Activated T-helper 2 cell treated with anti-CD3 and anti-CD28 coated beads, Interferon-gamma antibody, Interleukin-2, Interleukin-4, amounts not matched to agents 10 μg/mL and 5 μg/mL and 100 μg/mL, durations not matched to agents 14 hours and 24 hours and 36 hours (primary cell): ENCODE measurements at places on chromosomes 11 and 22. TPM values are rescaled to one million over a fixed set of nuclear protein-coding genes. Genes with fewer than 3 reads are reported as not detected.
A peak's percentile ranks its signal among the peaks of the same experiment; 100 is the strongest.

SEPTIN3 gene
- total RNA-seq, result 7.1 and 8.5 TPM in 2 replicates

REXO2 gene
- total RNA-seq, result 94.0 and 98.9 TPM in 2 replicates

CLMP gene
- 0.05 and 0.11 TPM in 2 replicates for total RNA-seq

TEX54 gene
- 1.2 TPM in 1 of 2 replicates, not detected in the other for total RNA-seq

DERL3 gene
- 10.3 TPM in 2 replicates for total RNA-seq

SCGB2A2 gene
- not detected in 2 replicates for total RNA-seq

LDHAL6A gene
- not detected in 2 replicates for total RNA-seq

MYRF gene
- 1.8 and 2.6 TPM in 2 replicates for total RNA-seq

GRCh38 chr11:21198498-21198897 is 529.1 kb downstream of the NELL1 start:
- no peaks in the 10 kb centered on the region for H3K27me3 ChIP-seq
- H3K27ac ChIP-seq, result no peak overlapping the region
- H3K36me3 ChIP-seq, result no peaks in the 10 kb centered on the region
- H3K4me3 ChIP-seq, result no peak overlapping the region

DNA sequence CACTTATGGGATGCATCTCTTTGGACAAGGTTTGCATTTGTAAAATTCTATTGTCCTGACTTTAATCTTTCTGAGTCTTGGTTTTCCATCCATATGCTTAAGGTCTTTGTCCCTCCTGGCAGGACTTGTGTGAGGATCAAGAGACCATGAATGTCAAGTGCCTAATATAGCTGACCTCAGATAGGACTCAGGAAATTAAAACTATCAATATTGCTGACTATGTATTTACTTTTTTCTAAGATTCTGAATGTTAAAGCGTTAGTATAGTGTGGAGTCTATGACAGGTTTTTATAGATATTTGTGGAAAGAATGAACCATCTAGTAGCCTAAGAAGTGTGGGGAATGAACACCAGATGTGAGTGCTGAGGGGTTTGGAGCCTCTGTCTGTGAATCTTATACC is 637.8 kb downstream of the NTM start:
- no peak overlapping the region for H3K27ac ChIP-seq
- H3K4me1 ChIP-seq, result no peaks in the 10 kb centered on the region
- DNase-seq, result no peak

DNA sequence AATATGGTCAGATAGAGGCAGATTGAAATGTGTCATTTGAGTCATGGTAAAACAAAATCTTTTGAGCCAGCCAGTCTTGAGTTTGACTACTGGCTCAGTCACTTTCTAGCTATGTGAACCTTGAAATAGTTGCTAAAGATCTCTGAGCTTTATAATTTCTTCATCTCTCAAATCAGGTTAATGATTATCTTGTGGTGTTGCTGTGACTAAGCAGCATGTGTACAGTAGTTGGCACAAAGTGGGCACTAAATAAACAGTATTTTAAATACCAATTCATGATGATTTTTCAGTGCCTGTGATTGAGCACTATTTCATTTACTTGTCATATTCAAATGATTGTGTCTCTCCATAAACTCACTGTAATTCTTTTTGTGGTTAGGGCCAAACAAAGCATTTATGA is 70.8 kb downstream of the RAB38 start:
- no peak overlapping the region for H3K4me3 ChIP-seq
- H3K27ac ChIP-seq, result no peak overlapping the region
- DNase-seq, result no peak
- no peaks in the 10 kb centered on the region for H3K4me1 ChIP-seq
- H3K36me3 ChIP-seq, result no peaks in the 10 kb centered on the region
- peaks cover 17% of the 10 kb centered on the region for H3K27me3 ChIP-seq

GRCh38 chr22:44497218-44497904 is 672 bp downstream of the RTL6 start:
- no peak for DNase-seq
- peak overlapping the region; percentile 73 for H3K4me3 ChIP-seq
- peak overlapping the region; percentile 63 for H3K27ac ChIP-seq
- peaks cover 6% of the 10 kb centered on the region for H3K36me3 ChIP-seq

- H3K36me3 ChIP-seq, result peaks cover 82% of the 10 kb centered on the region
- H3K4me3 ChIP-seq, result no peak overlapping the region
- DNase-seq, result no peak
- H3K27ac ChIP-seq, result no peak overlapping the region
- peaks cover 10% of the 10 kb centered on the region for H3K4me1 ChIP-seq
- no peaks in the 10 kb centered on the region for H3K27me3 ChIP-seq
These were observed 30.4 kb downstream of the CYP2R1 start for GRCh38 chr11:14861680-14862079.

GRCh38 chr11:94513091-94513490 is 830 bp downstream of the C11orf97 start:
- H3K36me3 ChIP-seq, result no peaks in the 10 kb centered on the region
- no peak overlapping the region for H3K4me3 ChIP-seq
- no peak overlapping the region for H3K27ac ChIP-seq
- peaks cover 60% of the 10 kb centered on the region for H3K27me3 ChIP-seq
- DNase-seq, result no peak
- H3K4me1 ChIP-seq, result peaks cover 12% of the 10 kb centered on the region

GRCh38 chr11:124946735-124947141 is 7.3 kb upstream of the CCDC15 start:
- H3K36me3 ChIP-seq, result peaks cover 12% of the 10 kb centered on the region
- DNase-seq, result no peak
- H3K27me3 ChIP-seq, result no peaks in the 10 kb centered on the region
- no peak overlapping the region for H3K4me3 ChIP-seq
- no peak overlapping the region for H3K27ac ChIP-seq
- H3K4me1 ChIP-seq, result peaks cover 10% of the 10 kb centered on the region

DNA sequence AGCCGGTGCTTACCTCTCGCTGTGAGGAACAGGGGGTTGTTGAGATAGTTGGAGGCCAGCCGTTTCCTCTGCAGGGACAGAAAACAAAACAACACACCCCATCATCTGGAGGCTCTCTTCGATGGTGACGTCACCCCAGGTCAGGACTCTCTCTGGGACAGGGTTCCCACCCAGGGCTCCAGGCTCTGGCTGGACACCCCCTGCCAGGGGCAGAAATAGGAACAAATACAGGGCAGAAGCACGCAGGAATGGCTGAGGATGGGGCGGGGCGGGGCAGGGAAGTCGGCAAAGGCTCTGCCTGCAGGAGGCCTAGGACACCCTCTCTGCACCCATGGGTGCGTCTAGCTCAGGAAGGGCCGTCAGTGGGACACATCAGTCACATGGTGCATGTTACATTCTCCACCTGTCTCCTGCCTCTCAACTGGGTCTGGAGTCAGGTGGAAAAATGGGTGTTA is 118.5 kb downstream of the PHF21B start:
- H3K27ac ChIP-seq, result no peak overlapping the region
- H3K36me3 ChIP-seq, result no peaks in the 10 kb centered on the region
- H3K27me3 ChIP-seq, result no peaks in the 10 kb centered on the region
- no peak for DNase-seq
- no peak overlapping the region for H3K4me3 ChIP-seq

GRCh38 chr11:111829185-111829968 is 42.0 kb downstream of the ALG9 start:
- H3K27me3 ChIP-seq, result no peaks in the 10 kb centered on the region
- no peak for DNase-seq
- H3K27ac ChIP-seq, result no peak overlapping the region
- H3K4me3 ChIP-seq, result no peak overlapping the region

DNA sequence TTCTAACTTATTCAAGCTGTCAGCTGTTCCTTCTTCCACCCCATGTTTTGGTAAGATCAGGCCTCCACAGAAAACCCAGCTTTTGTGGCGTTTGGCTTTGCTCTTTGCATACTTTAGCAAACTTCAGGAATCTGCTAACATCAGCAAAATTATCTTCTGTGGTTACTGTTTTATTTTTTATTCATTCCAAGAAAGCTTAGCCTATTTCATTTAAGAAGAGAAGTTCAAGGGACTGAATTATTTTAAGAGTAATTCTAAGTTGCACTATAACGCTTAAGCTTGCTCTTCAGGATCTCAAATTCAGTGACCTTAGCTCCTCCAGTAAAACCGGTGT is 1.1 kb downstream of the JHY start:
- H3K27me3 ChIP-seq, result peaks cover 24% of the 10 kb centered on the region
- DNase-seq, result no peak
- H3K36me3 ChIP-seq, result no peaks in the 10 kb centered on the region
- peak overlapping the region; percentile 62 for H3K27ac ChIP-seq

DNA sequence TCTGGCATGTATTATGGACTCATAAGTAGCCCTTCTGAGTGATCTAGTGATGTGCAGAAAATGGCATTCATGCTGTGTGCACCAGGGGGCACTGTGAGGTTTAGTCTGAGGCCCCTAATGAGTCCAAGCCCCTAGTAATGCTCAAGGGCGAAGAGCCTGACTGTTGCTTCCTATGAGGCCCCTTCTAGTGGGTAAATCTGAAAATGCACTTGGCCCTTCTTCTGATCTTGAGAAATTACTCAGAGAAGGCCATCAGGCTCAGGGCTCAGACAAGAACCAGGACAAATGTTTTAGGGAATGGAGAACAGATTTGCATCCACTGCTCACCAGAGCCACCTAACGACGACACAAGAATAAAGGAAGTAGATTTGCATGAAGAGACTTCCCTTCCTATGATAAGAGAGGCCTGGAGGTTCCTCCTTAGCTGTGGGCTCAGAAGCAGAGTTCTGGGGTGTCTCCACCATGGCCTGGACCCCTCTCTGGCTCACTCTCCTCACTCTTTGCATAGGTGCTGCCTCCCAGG is 75.8 kb downstream of the GGTLC2 start:
- H3K4me1 ChIP-seq, result peaks cover 44% of the 10 kb centered on the region
- H3K27ac ChIP-seq, result peak overlapping the region; percentile 14
- no peaks in the 10 kb centered on the region for H3K36me3 ChIP-seq
- peak; percentile 28 for DNase-seq

GRCh38 chr11:61962213-61963015 is 5.0 kb downstream of the FTH1 start:
- H3K4me1 ChIP-seq, result peaks cover 28% of the 10 kb centered on the region
- H3K27me3 ChIP-seq, result no peaks in the 10 kb centered on the region
- no peak for DNase-seq
- H3K36me3 ChIP-seq, result peaks cover 40% of the 10 kb centered on the region

- H3K4me3 ChIP-seq, result peak overlapping the region; percentile 34
- peaks cover 28% of the 10 kb centered on the region for H3K4me1 ChIP-seq
- DNase-seq, result no peak
- no peaks in the 10 kb centered on the region for H3K27me3 ChIP-seq
- H3K36me3 ChIP-seq, result no peaks in the 10 kb centered on the region
These were observed 15.8 kb upstream of the NUP160 start for GRCh38 chr11:47863898-47864430.

GRCh38 chr11:92839450-92839849 is 130.0 kb upstream of the MTNR1B start:
- no peak overlapping the region for H3K27ac ChIP-seq
- H3K4me3 ChIP-seq, result no peak overlapping the region
- no peak for DNase-seq
- no peaks in the 10 kb centered on the region for H3K4me1 ChIP-seq
- H3K27me3 ChIP-seq, result no peaks in the 10 kb centered on the region

DNA sequence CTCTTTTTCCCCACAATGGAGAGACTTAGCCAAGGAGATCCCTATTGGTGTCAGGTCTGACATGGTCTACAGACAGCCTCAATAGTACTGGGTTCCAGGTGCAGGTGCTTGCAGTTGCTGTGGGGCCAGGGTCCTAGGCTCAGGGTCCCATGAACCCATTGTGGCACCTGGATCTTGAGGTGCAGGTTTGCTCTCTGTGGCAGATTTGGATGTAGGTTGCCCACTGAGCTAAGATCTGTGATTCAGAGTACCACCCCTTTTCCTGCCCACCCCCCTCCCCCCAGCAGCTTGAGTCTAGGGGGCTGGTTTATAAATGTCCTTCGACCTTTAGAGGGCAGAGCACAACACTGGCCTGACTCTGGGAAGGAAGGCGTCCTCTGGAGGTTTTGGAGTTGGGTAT is 147.0 kb downstream of the APIP start:
- no peaks in the 10 kb centered on the region for H3K4me1 ChIP-seq
- H3K4me3 ChIP-seq, result no peak overlapping the region
- no peak overlapping the region for H3K27ac ChIP-seq
- H3K36me3 ChIP-seq, result no peaks in the 10 kb centered on the region
- H3K27me3 ChIP-seq, result peaks cover 15% of the 10 kb centered on the region
